ENCODE measurements at places on chromosomes 12 and 14.
A peak's percentile ranks its signal among the peaks of the same experiment; 100 is the strongest.

GRCh38 chr12:9124383-9125031, 8.8 kb upstream of the A2M start:
- DNase-seq: no peak

- no peak for DNase-seq
Measured at GRCh38 chr14:74278080-74278479, 24.7 kb downstream of the ABCD4 start.

DNA sequence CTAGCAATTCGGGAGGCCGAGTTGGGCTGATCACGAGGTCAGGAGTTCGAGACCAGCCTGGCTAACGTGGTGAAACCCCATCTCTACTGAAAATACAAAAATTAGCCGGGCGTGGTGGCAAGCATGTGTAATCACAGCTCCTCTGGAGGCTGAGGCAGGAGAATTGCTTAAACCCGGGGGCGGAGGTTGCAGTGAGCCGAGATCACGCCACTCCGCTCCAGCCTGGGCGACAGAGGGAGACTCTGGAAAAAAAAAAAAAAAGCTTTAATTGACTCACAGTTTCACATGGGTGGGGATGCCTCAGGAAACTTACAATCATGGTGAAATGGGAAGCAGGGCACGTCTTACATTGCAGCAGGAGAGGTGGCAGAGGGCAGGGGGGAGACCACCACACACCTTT, 30.6 kb upstream of the SLC2A3 start:
- DNase-seq: no peak

DNA sequence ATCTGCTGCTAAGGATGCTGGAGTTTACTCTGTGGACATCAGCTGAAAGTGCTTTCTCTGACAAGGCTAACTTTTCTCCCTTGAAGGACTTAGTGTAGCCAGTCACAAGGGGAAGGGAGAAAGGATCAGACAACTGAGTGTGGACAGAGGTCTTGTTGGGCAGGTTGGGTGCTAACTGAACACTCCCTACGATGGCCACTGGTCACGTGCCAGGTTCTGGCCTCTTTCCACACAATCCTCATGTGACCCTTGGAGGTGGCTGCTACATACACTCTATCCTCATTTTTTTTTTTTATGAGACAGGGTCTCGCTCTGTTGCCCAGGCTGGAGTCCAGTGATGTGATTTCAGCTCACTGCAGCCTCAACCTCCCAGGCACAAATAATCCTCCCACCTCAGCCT, 39.7 kb downstream of the FOXN4 start:
- no peak for DNase-seq

DNA sequence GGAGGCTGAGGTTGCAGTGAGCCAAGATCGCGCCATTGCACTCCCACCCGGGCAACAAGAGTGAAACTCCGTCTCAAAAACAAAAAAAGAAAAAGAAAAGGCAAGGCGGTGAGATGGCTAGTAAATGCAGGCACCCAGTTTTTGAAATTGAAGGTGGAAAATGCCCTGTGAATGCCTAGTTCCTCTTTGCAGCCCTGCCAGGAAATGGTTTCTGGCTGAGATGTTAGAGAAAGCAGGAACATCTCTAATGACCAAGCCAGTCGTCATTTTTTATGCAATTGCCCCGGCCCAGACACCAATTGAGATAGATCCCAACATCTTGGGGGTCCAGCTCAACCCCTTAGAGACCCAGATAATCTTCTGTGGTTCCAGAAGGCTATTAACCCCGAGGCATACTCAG, 17.0 kb downstream of the SLC8A3 start:
- no peak for DNase-seq

- DNase-seq: no peak
Measured at GRCh38 chr12:52181746-52182145, 10.1 kb downstream of the KRT80 start.

DNA sequence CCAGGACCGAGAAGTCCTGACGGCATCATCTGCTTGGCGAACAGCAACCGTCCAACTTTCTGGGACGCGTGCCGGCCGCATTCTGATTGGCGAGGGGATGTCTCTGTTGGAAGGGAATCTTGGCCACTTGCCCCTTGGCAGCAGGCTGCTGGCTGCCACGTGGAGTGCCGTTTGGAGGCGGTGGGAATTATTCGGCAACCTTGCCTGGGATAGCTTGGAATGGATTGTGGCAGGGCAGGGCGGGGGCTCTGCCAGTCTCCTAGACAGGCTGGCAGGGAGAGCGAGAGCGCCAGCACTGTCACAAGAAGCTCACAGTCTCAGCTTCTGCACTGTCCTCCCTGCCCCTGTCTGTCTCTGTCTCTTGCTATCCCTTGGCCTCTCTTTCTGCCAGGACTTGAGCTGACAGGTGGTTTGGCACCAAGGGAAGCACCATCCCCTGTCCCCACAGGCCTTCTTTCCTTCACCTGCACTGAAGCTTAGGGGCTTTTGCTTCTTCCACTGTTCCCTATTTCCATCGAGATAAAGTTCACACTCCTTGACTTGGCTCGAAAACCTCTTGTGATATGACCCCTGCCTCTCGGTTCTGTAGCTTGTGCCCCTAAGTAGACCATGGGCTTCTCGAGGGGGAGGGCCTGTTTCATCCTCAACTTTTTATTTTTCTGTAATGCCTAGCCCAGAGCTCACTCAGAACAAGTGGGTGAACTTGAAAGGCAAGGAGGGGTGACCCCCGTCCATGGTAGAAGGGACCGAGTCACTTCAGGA, 201.9 kb downstream of the PHETA1 start:
- no peak for DNase-seq

DNA sequence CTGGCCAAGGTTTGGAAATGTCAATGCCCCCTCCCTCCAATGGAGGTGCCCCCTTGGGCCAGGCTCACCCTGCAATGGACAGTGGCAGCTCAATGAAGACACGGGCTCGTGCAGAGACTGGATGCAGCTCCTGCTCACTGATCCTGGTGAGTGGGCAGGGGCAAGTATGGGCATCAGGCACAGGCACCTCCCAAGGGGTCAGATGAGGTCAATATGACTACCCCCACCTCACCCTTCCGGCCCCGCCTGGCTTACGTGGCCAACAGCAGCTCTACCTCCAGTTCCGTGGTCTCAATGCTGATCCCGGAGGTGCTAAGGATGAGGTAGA, 13.6 kb downstream of the ITGA7 start:
- DNase-seq: no peak

GRCh38 chr12:120536064-120536791, 2.1 kb downstream of the RNF10 start:
- DNase-seq: no peak

GRCh38 chr14:57326253-57326652, 57.5 kb downstream of the AP5M1 start:
- peak; percentile 48 for DNase-seq

DNA sequence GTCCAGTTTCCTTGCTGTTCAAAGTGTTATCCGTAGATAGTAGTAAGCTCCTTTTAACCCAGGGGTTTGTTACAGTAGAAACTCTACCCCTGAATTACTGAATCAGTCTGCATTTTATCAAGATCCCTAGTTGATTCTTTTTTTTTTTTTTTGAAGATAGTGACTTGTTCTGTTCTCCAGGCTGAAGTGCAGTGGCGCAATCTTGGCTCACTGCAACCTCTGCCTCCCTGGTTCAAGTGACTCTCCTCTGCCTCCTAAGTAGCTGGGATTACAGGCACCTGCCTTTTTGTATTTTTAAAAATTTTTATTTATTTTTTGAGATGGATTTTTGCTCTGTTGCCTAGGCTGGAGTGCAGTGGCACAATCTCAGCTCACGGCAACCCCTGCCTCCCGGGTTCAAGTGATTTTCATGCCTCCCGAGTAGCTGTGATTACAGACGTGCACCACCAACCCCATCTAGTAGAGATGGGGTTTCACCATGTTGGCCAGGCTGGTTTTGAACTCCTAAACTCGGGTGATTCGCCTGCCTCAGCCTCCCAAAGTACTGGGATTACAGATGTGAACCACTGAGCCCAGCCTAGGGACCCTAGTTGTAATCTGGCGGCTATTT, 10.5 kb downstream of the LARP4 start:
- DNase-seq: no peak

GRCh38 chr14:84390010-84390409, 1139.9 kb upstream of the FLRT2 start:
- DNase-seq: no peak

Data from GM13976 (cell line).